Activated CD8-positive, alpha-beta memory T cell treated with anti-CD3 and anti-CD28 coated beads for 1 hour (primary cell): ENCODE measurements at places on chromosomes 1 and 21.

DNA sequence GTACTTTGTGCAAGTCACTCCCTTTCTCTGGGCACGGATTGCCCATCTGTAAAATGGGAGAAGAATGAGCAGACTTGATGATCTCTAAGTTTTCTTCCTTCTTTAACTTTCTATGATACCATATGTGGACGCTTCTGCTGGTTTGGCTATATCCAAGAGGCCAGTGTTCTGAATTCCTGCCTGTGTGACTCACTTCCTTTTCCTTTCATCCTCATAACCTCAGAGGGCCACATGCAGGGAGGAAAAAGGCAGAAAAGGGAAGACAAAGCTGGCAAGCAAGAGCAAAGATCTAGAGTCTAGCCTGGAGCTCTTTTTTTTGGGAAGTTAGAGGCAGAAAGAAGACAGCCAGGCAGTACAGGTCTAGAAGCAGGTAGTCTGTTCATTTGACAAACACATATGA, 151.2 kb downstream of the OMA1 start:
- no peak for DNase-seq

DNA sequence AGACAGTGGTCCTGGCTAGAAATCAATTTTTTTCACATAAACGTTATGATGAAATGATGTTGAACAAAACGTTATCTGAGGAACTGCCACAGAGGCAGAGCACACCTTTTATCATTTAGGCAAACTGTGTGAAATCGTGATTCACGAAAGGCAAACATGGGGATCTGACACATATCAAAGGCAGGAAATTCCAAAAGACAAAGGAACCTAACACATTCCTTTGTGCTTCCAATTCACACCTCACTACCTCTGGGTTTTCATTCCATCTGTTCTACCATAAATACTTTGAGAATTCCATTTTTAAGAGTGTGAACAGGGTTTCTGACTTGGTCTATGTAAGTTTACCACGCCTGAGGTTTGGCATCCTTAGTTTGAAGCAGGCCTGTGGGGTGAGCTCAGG, 119.5 kb upstream of the KRTAP19-8 start:
- no peak for DNase-seq

- no peak for DNase-seq
Measured at GRCh38 chr1:218728898-218729565, 383.9 kb downstream of the TGFB2 start.

DNA sequence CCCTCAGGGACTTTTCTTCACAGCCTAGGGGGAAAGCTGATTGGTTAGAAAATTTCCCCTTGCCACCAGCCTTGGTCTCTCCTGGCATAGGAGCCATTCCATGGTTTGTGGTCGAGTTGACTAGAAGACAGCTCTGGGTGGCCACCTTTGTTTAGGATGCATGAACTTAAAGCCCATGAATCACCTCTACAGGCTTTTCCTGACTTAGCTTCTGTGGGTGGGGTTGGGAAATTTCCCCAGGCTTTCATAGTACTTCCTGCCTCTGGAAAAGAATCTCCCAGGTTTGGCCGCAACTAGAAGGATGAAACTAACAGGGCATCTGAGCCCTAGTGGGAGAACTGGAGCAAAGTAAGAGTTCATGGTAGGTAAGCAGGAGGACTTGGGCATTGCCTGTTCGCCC, 72.6 kb downstream of the SNRPE start:
- no peak for DNase-seq

DNA sequence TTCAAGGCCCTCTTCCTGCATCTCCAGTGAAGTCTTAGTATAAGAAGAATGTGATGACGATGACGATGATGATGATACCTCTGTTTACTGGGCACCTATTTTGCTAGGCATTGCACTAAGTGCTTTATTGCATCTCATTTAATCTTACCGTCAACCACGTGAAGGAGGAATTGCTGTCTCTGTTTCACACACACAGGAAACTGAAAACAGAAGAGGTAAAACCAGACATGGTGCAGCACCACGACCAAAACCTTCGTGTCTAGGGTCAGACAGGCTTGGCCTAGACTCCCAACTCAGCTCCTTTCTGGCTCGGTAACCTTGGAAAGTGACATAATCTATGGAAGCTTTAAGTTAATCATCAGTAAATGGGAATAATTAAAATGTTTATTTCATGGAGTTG, 20.7 kb upstream of the KCNA2 start:
- DNase-seq, result no peak

GRCh38 chr1:199101139-199101538, 462.3 kb downstream of the PTPRC start:
- no peak for DNase-seq

DNA sequence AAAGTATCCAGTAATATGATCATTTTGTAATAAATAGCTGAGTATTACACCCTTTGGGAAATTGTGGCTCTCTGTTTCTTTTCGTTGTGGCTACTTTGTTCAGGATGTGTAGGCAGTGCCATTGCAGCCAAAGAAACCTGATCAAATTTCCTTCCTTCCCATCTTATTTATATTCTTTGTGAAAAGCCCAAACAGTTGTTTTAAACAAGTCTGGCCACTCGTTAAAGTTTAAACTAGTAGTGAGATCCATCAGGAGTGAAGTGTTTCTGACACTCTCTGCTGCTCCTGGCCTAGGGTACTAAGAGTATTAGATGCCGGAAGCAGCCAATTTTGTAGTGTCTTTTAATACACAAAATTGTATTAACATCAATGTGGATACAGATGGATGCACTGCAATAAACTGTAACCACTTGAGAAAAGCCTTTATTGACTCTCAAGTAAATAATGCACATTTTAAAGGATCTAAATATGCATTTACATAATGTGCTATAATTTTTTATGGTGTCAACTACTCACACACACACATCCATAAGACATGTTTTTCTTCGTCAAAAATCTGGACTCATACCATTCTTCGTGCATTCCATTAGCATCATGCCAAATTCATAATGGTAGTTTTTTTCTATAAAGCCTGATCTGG, 317.9 kb downstream of the NFIA start:
- DNase-seq, result no peak

DNA sequence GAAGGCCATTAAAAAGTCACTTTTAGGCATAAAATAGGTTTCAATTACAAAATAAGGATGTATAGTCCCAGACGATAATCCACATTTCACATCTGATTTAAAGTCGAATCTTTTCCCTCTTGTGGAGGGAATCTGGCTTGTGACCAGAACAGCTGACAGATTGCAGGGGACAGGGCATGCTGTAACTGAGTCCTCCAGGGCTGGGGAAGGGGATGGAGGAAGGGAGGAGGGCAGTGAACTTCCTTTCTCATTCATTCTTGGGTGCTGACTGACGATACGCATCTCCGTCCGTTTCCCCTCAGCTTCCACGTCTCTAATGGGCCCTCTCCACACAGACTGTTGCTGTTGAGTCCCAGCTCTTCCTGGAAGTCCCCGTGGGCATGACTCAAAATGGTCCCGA, 108.1 kb upstream of the CSF3R start:
- no peak for DNase-seq

- no peak for DNase-seq
Measured at GRCh38 chr1:171127501-171127900, 36.8 kb downstream of the FMO3 start.

DNA sequence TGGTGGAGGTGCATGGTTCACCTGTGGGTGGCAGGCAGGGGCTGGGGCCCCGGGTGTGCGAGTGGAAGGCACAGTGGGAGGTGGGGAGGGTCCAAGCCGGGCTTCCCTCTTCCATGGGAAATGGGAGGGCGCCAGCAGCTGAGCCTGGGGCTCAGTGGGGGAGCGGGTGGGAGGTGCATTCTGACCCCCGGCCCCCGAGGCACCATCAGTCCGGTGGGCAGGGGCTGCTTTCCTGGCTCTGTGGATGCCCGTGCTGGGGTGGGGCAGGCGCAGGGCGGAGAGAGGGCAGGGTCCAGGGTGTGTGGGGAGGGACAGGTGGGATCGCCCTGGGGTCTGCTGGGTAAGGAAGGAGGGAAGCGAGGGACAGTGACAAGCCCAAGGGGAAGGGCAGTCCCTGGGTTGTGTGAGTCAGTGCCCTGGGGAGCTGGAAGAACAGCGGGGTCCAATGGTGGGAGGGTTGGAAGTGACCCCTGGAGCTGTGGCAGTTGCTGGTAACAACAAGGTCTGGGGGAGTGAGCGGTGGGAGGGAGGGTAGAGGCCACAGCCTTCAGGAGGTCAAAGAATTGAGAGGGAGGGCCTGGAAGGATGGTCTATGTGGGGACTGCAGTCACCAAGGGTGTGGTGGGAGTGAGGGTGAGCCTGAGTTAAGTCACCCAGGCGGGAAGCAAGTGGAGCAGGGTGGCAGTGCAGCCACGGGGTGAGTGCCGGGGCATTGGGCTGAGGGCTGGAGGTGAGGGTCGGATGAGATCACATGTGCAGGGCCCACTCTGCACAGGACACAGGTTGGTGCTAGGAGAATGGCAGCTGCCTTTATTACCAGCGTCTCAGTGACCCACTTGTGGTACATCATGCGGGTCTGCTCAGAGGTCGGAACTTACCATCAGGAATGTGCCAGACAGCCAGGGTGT, 29.6 kb downstream of the LHX4 start:
- DNase-seq, result no peak

- no peak for DNase-seq
Measured at GRCh38 chr1:217506878-217507277, 124.0 kb downstream of the GPATCH2 start.

GRCh38 chr1:2353551-2354438, 37.6 kb downstream of the MORN1 start:
- DNase-seq, result no peak

DNA sequence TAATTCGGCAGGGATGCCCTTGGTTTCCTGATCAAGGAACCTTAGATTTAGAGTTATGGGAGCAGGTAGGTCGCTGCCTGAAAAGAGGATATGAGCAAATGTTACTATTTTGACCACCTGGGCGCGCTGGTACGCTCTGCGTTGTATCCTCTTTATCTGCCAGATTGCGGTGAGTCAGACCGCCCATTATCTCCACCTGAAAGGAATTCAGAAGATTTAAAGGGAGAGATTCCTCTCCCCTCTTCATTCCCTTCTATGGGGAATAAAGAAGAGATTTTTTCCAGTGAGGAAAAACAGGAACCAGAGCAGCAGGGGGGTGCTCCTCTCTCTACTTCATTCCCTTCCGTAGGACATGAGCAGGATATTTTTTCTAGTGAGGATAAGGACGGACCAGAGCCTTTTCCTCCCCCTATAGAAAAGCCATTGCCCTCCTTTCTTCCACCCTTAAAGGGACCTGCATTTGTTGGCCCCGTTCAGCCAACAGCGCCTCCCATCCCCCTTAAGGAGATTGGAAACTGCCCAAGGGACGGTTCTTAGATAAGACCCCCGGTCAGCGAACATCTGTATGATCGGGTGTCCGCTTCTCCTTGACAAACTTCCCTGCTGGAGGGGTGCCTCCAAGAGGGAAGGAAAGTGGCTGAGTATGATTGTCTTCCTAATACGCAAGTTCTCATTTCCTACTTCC, 34.1 kb downstream of the CLCA1 start:
- no peak for DNase-seq

- no peak for DNase-seq
Measured at GRCh38 chr1:247096112-247096511, 8.0 kb downstream of the ZNF669 start.

DNA sequence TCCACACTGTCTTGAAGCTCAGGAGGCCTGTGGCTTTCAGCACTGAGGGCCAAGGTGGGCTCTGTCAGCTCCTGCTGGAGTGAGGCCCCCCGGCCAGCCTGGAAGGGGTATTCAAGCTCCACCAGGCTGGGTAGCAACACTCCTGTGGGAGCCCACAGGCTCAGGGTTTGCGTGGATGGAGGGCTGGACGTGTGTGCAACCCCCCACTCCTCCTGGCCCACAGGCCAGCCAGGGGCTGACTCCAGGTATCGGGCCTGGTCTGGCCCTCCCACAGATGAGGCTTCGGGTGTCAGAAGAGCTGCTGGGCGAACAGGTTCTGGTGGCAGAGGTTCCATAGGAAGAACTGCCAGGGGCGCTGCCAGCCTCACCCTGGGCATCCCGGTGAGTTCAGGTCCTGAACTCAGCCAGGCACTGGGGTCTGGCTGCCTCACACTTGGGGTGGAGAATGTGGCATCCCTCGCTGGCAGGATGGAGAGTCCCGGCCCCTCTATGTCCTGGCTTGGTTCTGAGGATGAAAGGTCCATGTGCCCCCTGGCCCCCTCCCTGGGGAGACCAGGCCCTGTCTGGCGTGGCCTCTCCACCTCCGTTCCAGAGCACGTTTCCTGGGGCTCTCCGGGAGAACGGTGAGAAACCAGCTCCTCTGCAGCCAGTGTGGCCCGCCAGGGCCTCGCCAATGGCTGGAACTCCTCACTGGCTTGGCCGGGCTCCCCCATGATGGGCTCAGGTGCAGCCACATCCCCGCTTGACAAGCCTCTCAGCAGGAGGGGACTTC, 64.6 kb upstream of the TARDBP start:
- no peak for DNase-seq

- no peak for DNase-seq
Measured at GRCh38 chr1:117674521-117675400, 68.9 kb downstream of the TENT5C start.

GRCh38 chr1:46622344-46622743, 5.7 kb upstream of the MOB3C start:
- no peak for DNase-seq

GRCh38 chr1:62307895-62308492, 11.2 kb downstream of the KANK4 start:
- DNase-seq, result no peak

DNA sequence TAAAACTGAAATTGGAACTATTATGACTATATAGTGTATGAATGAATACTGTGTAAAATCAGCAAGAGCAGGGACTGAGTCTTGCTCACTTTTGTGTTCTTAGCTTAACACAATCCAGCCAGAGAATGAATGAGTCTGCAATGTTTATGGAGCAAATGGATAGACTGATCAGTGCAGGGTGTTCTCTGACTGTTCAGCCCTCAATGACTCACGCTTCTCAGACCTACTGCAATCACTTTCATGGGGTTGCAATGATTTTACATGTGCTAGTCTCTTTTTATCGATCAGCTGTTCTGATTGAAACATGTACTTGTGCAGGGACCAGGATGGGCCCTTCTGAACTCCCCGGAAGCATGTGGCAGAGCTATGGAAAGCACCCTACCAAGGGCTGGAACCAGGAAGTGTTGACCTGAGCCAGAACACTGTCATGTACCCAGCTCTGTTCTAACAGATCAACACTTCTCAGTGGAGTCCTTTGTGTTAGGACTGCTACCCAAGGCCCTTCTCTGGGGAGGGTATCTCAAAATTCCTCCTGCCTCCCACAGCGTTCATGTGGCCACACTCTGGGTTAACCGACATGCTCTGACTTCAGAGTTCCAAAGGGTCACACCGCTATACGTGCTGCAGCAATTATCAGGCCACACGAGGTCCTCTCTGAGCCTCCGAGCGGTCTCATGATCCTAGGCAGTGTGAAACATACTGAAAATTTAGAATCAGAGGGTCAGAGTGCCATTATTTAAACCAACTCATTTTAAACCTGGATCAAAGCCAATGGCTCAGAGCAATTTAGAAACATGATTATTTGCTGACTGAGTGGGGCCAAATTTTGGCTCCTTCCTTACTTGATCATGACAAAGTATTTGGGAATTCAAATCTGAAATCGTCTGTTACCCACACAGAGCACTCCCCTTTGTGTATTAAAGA, 35.2 kb downstream of the GRIK1 start:
- no peak for DNase-seq

GRCh38 chr1:160076295-160076694, 5.0 kb upstream of the KCNJ9 start:
- DNase-seq, result no peak
